ENCODE measurements at places on chromosomes 1 and 21.

DNA sequence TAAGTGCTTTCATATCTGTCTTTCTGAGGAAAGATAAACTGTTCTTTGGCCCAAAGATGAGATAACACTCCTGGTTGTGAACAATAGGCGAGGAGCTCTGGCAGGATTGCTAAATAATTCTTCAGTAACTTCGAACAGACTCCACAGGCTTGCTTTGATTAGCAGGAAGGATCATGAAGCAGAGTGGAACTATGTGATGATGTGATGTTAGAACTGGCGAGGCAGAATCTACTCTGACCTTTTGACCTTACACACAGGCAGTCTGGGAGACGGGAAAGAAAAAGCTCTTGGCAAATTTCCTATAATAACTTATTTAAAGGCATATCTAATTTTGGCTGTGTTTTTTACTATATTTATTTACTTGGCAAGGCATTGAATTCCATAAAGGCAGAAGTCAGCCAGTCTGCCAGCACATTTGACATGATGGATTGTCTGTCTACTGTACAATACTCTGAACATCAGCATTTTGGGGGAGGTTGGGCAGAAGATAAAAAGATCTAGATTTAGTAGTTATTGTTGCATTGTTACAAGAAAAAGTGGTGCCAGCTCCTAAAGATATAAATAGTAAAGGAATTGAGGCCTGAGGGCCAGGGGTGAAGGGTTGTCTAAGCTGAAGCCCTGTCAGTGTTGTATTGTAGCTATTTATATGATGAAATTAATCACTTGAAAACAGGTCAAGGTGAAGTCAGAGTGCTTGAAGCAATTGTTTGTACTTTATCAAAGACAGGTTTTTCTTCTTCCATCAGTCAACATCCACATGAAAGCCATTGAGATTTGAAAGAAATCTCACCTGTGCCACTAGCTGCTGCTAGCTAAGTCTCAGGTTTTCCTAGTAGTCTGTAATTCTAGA is 708.8 kb downstream of the LTN1 start:
- DNase-seq = no peak

GRCh38 chr1:41536361-41536802 is 51.9 kb upstream of the EDN2 start:
- DNase-seq = no peak

DNA sequence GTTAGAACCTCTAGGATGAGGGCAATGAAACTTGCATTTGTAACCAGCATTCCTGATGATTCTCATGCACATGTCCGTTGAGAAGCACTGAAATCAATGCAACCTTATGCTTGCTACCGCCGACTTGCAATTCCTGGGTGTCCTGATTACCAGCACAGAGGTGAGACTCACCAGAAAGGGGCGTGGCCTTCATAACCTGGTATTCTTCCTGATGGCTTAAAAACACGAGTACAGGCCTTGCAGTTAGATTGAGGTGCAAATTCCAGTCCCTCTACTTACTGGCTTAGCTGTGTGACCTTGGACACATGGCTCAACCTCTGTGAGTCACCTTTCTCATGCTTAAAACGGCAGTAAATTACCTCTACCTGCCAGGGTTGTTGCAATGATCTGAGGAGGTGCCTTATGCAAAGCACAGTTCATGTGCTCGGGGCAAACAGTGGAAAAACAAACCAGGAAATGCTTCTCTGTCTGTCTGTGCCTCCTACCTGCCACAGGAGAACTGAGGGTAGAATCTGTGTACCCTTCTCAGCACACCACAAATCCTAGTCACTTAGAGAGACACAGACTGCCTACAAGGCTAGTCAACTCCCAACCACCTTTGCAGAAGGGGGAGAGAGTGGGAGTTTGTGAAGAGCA is 39.1 kb upstream of the ECE1 start:
- DNase-seq = peak; percentile 42

DNA sequence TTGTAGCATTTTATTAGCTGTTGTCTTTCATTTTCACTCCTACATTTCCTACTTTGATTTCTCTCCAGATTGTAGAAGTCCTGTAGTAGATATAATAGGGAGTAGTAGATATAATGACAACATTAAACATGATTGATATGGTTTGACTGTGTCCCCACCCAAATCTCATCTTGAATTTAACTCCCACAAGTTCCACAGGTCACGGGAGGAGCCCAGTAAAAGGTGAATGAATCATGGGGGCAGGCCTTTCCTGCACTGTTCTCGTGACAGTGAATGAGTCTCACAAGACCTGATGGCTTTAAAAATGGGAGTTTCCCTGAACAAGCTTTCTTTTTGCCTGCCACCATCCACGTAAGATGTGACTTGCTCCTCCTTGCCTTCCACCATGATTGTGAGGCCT is 7.5 kb upstream of the PRDX6 start:
- no peak for DNase-seq

- DNase-seq = no peak
Measured at GRCh38 chr1:59176471-59176870, 120.4 kb upstream of the FGGY start.

DNA sequence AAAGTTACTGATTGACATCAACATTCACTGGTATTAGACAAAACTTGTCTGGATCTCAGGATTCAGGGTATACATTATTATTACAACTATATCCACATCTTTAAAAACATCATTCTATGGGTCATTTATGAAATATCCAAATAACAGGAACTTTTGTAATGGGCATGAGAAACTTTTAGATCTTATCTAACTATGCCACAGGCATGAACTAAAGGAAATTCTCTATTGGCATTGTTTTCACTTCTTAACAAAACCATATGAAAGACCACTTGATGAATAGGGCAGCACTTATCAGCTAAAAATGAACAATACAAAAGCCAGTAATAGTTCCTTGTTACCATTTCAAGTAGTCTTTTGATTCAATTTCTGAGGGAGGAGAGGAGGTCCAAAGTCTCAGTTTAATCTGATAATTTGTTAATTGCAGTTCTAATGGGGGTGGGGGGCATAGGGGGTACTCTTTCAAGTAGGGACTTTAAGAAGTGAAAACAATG is 30.8 kb upstream of the CPLANE2 start:
- no peak for DNase-seq

DNA sequence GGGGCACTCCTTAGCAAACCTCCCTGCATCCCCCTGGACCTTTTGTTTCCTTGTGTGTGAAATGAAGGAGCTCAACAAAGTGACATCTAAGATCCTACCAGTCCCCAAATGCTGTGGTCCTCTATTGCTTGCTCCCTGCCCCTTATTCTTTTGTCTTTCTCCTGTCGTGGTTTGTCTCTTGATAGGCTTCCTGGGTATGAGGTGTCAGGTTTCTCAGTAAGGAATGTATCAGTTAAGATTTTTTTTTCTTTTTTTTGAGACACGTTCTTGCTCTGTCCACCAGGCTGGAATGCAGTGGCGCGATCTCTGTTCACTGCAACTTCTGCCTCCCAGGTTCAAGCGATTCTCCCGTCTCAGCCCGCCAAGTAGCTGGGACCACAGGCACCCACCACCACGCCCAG is 16.8 kb downstream of the CNIH3 start:
- no peak for DNase-seq

DNA sequence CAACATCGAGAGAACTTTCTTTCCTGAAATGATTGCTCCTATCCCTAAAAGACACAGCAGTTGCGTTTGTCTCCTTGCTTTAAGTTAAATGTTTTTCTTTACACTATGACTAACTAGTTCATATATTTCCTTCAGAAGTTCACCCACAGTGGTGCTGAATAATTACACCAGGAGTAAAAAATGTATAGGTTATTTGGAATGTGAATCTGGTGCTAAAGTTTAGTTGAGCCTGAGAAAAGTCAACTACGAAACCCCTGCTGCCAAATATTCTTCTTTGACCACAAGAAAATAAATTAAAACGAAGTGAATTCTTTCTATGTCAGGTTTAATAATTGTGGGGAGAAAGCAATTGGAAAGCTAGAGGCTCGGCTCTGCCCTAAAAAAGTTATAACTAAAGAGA is 52.8 kb downstream of the C4BPA start:
- DNase-seq = no peak

- DNase-seq = peak; percentile 85
Measured at GRCh38 chr1:160193091-160193819, 2.9 kb downstream of the CASQ1 start.

- DNase-seq = no peak
Measured at GRCh38 chr1:114216431-114217173, 62.9 kb upstream of the SYT6 start.

Data from activated CD4-positive, alpha-beta T cell treated with anti-CD3 and anti-CD28 coated beads for 4 hours (primary cell).